Activated CD8-positive, alpha-beta T cell treated with anti-CD3 and anti-CD28 coated beads for 36 hours (primary cell): ENCODE measurements at places on chromosomes 7 and 10. TPM values are rescaled to one million over a fixed set of nuclear protein-coding genes. Genes with fewer than 3 reads are reported as not detected.
A peak's percentile ranks its signal among the peaks of the same experiment; 100 is the strongest.

Gene PLPP4
- total RNA-seq, result not detected

Gene SLIT1
- total RNA-seq, result 0.34 TPM

Gene GPR26
- not detected for total RNA-seq

Gene CPVL
- total RNA-seq, result not detected

Gene ZP3
- 13.4 TPM for total RNA-seq

Gene ADRA2A
- total RNA-seq, result 0.07 TPM

Gene LIPF
- not detected for total RNA-seq

Gene FKBP9
- not detected for total RNA-seq

Gene EPDR1
- total RNA-seq, result 4.7 TPM

Gene ZNF37A
- 22.6 TPM for total RNA-seq

Gene DRGX
- total RNA-seq, result not detected

Gene ITIH5
- total RNA-seq, result not detected

Gene ADRB1
- 0.40 TPM for total RNA-seq

Gene KLF14
- total RNA-seq, result not detected

GRCh38 chr7:150489782-150490181 is 24.9 kb upstream of the GIMAP7 start:
- DNase-seq, result no peak

- DNase-seq, result no peak
Observed at GRCh38 chr7:25959168-25959734, 192.7 kb upstream of the NFE2L3 start.

- peak; percentile 21 for DNase-seq
Observed at GRCh38 chr10:132186488-132187429, at the start of gene DPYSL4. DPYSL4 (plus strand) TSS chr10:132186948; CDS start chr10:132187064, 116 bp downstream.

- no peak for DNase-seq
Observed at GRCh38 chr10:112286837-112287818, 3.9 kb downstream of the TECTB start.

DNA sequence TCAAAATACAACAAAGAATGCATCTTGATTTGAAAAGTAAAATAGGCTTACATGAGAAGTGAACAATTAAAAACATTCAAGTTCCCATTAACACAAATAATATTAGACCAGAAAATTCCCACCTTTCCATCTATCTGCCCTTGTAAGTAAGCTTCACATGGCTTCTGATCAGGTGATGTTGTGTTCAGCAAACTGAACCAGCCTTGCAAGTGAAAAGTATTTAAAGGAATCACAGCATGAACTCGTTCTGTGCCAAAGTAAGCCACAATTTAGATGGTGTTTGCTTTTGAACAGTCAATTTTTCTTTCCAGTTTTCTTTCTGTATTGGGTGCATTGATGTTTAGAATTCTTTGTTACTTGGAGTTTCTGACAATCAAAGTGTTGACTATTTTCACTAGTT is 347.9 kb downstream of the TNS3 start:
- DNase-seq, result no peak

DNA sequence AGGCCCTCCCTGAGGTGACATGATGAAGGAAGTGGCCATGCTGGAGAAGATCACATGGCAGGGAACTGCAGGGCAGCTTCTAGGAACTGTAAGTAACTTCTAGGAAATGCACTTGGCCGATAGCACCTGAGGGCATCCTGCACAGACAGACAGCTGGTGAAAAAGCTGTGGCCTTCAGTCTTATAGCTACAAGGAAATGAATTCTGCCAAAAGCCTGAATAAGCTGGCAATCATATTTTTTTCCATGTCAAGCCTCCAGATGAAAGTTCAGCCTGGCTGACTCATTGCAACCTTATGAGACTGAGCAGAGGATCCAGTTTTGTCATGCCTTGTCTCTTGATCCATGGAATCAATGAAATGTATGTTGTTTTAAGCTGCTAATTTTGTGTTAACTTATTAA is 91.1 kb upstream of the CACNA2D1 start:
- no peak for DNase-seq

- no peak for DNase-seq
Observed at GRCh38 chr10:99394256-99394655, 36.2 kb downstream of the GOT1 start.

DNA sequence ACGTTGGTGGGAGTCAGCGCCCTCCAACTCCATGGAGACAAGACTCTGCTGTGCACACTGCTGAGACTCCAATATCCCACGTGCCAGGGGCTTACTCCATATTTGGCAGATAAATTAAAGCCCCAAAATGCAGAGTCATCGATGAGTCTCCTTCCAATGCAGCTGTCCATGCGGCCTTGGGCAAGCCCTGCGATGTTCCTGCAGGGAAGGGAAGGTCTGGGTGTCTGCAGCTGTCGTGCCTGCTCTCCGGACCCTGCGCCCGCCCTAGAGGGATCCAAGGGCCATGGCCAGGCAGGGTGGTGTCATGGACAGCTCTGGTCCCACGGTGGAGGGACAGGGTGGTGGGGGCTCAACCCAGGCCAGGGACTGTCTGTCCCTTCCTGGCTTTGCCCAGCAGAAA is 185.2 kb downstream of the PTPRN2 start:
- no peak for DNase-seq

DNA sequence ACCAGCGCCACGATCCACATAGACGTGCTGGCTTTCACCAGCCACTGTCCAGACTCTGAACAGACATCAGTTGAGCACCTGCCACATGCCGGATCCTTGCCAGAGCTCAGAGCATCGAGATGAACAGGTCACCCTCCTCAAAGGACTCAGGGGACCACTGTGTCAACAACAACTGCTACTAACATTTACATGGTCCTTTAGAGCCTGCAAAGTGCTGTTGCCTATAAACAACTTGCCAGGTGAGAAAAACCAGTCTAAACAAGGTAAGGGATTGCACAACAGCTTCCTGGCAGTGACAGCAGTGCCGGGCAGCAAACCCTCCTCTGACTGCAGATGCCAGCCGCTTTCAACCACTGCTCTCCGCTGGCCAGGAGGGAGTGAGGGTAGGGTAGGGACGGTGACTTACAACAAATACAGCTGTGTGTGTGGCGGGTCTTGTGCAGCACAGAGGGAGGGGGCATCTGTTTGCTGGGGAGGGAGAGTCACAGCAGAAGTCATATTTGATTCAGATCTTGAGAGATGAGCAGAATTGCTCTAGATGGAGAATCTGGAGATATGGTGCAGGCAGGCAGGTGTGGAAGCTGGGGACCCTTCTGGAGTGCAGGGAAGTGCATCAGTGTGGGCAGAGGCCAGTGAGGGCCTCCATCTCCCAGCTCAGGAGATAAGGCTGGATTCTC is 32.8 kb upstream of the RHEB start:
- DNase-seq, result no peak

DNA sequence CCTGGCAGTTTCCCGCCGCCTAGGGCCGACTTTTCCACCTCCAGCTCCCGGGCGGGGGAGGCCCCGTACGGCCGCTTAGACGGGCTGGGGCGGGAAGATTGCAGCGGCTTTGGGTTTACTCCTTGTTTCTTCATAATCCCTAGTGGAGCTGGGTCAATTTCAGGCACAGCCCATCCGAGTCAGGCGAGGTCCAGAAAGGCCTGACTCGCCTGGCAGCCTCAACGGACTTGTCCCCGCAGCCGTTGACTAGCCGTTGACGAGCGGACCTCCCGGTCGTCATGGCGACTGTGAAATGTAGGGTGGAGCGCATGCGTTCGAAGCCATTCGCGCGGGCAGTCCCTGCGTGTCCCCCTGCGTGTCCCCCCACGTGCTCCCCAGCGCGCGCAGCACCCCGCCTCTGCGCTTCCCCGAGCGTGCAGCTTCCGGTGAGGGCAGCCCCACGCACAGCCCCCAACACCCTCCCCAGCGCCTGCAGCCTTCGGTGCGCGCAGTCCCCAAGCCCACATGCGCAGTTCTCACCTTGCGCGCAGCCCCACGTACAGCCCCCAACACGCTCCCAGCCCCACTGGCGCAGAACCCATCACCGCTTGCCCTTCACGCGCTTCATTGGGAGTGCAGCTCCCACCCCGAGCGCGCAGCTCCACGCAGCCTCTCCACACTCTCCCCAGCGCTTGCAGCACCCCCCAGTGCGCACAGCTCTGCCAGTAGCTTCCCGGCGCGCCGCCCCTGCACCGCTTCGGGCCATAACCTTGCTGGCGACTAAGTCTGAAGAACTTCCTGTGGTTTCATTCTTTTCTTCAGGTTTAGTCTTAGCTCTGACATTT is 67.8 kb downstream of the TBX20 start:
- DNase-seq, result peak; percentile 30

GRCh38 chr10:5896208-5897052 is 6.4 kb downstream of the FBH1 start:
- no peak for DNase-seq

DNA sequence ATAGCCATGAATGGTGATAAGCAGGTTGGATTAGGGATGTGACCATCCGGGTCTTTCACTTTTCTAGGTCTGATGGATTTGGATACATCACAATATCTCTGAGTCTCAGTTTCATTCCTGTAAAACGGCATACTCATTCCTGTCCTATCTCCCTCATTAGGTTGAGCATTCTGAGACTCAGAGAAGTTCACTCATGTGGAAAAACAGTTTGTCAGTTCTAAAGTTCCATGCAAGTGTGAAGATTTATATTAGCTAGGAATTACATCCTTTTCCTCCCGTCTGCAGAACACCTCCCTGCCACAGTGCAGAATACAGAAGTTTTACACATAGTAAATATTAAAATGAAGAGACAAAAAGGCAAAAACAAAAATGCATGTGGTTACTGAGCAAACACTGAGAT is 94.2 kb upstream of the SLC25A13 start:
- DNase-seq, result no peak

DNA sequence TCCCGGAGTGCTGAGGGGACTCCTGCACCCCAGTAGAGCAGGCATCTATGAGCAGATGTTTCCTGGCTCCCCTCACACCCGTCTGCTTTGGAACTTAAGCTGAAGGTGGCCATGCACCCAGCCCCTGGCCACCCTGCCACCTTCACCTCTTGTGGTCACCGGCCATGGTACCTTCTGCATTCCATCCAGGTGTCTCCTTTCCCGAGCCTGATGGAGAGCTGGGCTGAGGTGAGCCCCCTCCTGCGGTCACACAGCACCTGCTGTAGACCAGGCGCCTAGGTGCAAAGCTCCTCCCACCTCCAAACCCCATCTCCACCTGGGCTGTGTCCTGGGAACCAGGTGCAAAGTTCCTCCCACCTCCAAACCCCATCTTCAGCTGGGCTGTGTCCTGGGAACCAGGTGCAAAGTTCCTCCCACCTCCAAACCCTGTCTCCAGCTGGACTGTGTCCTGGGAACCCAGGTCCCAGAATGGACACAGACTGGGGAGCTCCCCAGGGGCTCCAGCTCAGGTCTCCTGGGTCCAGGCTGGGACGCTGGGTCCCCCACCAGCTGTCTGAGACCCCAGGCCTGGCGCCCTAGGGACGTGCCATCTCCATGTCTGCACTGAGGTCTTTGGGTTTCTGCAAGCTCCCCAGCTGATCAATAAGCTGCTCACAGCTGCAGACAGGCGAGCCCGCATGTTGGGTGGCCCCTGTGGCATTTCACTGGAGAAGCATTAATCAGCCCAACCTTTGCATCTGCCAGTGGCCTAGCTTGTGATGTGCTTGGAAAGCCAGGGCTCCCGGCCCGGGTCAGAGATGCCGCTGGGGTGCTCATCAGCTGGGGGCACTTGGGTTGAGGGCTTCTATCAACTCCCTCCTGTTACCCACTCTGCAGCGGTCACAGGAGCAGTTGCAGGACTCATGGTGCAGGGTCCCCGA is 61.2 kb upstream of the INPP5A start:
- DNase-seq, result no peak

DNA sequence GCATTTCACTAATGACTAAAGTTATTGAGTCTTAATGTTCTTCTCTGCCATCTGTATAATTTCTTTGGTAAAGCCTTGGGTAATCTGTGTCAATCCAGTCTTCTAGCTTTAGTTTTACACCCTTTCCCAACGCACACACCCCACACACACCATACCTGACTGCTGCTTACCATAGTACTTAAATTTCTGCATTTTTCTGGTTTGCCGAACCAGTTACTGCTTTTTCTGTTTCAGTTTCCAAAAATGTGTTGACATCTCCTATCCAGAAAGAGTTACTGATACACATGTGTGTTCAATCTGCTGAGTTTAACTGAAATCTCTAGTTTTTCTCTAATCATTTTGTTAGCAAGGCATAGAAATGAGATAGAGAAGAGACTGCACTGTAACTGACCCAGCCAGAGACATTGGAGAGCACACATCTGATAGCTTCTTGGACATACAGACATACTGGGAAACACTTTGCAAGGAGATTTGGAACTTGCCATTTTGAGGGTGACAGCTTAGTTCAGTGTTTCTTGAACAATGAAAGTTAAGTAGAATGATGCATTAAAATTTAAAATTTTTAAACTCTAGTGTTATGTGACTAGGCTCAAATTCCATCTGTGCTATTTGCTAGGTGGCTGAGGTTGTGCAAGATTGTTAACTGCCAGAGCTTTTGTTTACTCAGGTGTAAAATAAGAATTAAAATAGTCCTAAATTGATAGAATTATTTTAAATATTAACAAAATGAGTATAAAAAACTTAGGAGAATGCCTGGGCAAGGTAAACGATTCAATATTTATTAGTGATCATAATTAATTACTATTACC is 807.6 kb downstream of the DNAJB9 start:
- no peak for DNase-seq

GRCh38 chr7:94064541-94065191 is 60.5 kb upstream of the BET1 start:
- no peak for DNase-seq

DNA sequence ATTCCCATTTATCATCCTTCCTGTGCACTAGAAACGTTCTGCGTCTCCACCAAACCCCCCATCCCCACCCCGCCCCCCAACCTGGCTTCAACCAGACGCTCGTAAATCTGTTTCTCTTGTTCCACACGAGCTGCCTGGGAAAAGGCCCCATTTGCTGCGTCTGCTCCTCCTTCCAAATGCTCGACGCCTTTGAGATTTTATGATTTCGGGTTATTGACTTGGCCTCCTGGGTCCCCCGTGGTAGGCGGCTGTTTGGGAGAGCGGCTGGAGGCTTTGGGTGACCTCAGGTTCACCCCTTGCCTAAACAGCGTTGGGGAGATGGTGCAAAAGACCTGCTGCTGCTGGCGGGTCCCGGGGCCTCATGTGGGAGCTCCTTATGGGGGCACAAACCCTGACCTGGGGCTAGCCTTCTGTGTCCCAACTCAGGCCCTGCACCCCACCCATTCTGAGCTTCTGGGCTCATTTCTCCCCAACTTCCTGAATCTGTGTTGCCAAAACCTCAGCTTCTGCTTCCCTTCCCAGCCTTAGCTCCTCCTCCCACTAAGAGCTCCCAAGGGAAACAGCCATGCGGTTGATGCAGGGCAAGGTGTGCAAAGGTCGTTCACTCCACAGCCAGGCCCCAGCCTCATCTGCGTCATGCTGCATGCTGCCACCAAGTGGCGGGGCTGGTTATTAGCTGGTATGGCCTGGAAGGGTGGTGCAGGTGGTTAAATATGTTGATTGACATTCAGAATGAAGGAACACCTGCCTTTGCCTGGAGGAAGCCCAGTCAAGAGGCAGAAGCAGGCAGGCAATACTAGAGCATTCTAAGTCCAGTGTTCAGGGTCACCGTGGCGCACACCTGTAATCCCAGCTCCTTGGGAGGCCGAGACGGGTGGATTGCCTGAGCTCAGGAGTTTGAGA is 49.1 kb upstream of the ELN start:
- DNase-seq, result peak; percentile 52
